ENCODE measurements at places on chromosomes 4 and X.

GRCh38 chrX:56853436-56853835, 124.4 kb downstream of the NBDY start:
- no peak for DNase-seq

- DNase-seq, result no peak
These were observed 4.3 kb downstream of the HADH start for GRCh38 chr4:107993969-107994368.

DNA sequence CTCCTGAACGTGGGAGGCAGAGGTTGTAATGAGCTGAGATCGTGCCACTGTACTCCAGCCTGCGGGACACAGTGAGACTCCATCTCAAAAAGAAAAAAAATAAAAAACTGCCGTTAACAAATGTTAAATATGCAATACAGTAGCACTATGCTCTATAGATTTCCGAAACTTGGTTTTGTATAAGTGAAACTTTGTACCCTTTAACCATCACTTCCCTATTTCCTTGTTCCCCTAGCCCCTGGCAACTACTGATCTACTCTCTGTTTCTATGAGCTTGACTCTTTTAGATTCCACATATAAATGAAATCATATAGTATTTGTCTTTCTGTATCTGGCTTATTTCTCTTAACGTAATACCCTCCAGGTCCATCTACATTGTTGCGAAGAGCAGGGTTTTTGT, 74.1 kb downstream of the TAB3 start:
- no peak for DNase-seq

- no peak for DNase-seq
These were observed 221.5 kb downstream of the PCDH18 start for GRCh38 chr4:137310593-137311490.

GRCh38 chr4:125702406-125702805, 387.7 kb downstream of the FAT4 start:
- DNase-seq, result no peak

GRCh38 chrX:25020905-25021449, 5.2 kb upstream of the ARX start:
- no peak for DNase-seq

DNA sequence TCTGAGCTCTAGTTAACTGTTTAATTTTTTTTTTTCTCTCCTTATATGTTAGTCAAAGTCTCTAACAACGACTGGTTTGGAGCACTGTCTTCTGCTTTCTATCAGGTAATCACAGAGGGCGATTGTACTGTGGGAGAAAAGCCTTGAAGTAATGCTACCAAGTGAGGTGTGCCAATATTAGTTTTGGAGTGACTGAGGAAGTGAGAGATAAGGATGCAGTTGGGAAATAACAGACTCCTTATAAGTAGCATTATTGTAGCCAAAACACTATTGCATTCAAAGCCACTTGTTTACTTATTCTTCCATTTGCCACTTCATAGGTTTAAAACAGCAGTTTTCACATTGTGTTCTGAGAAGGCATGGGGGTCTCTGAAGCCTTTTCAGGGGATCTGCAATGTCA, 79.1 kb upstream of the SLC6A14 start:
- DNase-seq, result no peak

DNA sequence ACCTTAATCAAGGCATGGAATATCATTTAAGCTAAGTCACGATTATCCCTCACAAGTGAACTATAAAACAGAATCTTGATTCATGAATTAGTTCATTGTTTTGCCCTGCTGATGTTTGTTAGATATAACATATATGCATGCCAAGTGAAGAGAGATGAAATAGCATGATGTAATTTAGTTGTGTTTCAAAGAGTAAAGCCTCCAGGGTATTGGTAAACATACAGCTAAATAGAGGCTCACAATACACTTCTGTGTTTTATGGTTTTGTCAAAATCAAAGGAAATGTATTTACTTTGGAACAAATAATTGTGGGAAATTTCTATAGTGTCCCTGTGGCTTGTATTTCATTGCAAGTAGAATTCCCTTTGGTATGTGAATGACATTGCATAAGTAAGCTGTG, 69.0 kb upstream of the LEF1 start:
- DNase-seq, result no peak

- no peak for DNase-seq
These were observed 268.6 kb upstream of the PCDH18 start for GRCh38 chr4:137800861-137801260.

GRCh38 chr4:174141876-174142275, 141.6 kb downstream of the FBXO8 start:
- DNase-seq, result no peak

DNA sequence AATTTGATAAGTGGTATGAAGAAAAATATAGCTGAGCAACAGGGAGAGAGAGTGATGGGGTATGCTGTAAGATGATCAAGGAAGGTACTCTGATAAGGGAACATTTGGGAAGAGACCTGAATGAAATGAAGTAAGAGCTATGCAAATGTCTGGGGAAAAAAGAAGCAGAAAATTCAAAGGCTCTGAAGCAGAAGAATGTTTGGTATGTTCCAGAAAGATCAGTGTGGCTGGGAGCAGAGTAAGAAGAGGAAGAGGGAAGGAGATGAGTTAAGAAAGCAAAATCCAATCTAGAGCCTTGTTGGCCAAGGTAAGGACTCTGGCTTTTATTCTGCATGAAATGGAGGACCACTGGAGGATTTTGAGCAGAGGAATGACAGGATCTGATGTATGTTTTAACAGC, 90.0 kb downstream of the AWAT2 start:
- no peak for DNase-seq

DNA sequence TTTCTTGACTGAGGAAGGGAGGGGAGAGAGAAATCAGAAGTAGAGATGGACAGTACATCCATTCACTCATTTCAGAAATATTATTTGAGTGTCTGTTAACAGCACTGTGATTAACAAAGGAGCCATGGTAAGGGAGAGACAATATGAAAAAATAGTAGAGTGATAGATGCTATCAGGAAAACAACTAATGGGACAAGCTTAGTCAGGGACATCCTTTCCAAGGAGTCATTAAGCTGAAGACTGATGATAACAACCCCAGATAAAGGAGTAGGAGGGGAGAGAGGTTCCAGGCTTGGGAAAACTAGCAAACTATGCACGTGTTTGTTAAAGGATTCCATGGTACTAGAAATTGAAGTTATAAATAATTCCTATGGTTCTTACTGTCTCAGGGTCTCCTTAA, 122.2 kb downstream of the CBR4 start:
- no peak for DNase-seq

DNA sequence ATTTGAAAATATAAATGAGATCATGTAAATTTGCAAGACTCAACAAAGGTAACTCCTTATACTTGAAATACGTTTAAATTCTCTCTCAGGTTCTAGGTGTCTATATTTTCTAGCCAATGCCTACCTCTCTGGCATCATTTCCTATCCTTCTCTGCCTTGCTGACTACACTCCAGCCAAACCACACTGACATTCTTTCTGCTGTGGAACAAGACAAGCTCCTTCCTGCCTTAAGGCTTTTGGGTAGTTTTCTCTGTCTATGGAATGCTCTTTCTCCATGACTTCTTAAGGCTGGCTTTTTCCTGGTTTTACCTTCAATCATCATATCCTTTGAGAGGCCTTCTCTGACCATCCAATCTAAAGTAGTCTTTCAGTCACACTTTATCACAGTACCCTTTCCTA, 201.0 kb downstream of the SPRY1 start:
- DNase-seq, result no peak

- no peak for DNase-seq
These were observed 756.5 kb upstream of the AGA start for GRCh38 chr4:178198691-178199090.

GRCh38 chr4:80015407-80016189, 57.4 kb downstream of the ANTXR2 start:
- DNase-seq, result no peak

DNA sequence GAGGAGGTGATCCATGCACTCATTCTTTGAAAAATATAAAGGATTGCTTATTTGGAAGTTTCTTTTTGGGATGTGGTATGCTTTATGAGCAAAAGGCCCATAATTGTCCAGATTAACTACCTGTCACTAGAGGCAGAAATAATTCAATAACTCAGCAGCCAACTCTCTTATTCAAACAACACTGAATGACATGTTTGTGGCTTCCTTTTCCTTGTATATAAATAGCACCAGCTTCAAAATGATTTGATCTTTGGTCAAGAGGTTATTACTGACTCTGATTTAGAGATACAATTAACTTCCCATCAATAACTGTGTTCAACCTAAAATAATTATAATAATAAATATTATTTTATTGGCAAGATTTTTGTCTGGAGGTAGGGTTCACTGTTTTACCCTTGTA, 232.3 kb downstream of the AFF2 start:
- no peak for DNase-seq

- no peak for DNase-seq
These were observed 118.3 kb upstream of the ETNPPL start for GRCh38 chr4:108881190-108881589.
